SJCRH30 (cell line): ENCODE measurements at places on chromosomes 1 and 21.

DNA sequence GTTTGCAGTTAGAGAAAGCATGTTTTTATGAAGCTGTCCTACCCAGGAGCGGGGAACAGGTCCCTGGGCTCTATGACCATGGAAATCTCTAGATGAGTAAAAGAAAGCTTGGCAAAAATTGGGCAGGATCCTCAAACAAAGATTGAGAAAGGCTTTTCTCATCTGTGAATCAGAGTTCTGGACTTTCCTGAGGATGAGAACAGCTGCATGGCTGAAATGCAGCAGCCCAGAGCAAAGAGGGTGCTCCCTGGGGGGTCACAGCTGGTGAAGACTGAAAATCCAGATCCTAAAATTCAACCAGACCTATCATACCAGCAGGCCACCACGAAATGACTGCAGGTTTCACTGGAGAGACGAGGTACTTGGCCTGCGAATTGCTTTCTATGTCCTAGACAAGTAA is 65.7 kb upstream of the APP start:
- DNase-seq, result peak; percentile 53

GRCh38 chr1:209412036-209412435 is 171.5 kb upstream of the CAMK1G start:
- DNase-seq, result no peak

DNA sequence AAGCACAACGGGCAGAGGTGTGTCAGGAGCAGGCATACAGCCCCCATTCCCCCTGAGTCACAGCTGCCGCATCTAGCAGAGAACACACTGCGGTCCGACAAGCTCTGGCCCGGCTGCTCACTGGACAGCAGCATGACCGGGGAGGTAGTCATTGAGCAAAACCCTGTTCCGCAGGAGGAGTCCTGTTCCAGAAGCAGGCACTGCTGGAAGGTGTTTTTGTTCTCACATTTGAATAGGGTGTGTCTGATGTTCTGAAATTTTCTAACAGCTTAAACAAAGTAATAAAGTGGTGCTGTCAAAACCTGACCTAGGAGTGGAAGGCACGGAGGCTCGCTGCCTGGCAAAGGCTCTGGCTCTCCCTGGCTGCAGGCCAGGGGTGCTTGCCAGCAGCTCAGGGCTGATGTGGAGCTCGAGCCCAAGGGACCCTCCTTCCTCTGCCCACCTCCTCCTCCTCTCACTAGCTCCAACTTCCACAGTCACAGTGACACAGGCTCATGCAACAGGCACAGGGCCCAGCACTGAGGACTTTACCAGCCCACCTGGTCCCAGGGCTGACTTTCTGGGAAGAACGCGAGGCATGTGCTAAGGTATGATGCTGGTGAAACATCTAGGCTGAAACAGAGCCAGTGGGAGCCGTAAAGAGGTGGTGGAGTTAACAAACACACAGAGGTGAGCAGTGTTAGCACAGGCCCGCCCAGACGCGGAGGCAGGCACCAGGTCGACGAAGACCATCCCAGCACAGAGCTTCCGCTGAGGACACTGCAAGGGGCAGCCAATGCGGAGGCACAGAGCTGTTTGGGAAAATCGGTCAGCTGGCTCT is 118.6 kb upstream of the IFFO2 start:
- DNase-seq, result no peak

DNA sequence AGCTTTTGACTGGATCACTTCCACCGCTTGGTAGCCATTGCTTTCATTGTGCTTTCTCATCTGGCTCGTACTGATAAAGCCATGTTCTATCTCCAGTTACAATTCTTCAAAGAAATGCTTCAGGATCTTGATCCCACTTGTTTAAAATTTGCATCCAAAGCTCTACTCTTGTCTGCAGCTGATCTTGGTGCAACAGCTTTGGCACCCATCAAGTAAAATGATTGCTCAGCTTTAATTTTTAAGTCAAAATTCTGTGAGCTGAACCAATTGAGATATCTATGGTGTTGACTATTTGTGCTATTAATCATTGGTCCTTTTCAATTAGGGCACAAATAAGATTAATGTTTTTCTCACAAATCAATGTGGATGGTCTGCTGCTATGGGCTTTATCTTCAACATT is 54.8 kb upstream of the DUSP10 start:
- no peak for DNase-seq

DNA sequence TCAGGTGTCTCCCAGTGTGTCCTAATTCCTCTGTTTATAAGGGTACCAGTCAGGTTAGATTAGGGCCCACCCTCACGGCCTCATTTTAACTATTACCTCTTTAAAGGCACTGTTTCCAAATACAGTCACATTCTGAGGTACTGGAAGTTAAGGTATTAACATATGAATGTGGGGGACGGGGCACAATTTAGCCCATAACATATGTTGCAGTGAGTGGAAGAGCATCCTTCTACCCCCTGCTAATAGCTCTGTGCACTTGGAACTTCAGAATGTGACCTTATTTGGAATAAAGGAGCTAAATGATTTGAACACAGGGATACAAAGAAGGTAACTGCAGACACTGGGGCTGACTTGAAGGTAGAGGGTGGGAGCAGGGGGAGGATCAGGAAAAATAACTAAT is 67.3 kb upstream of the ADGRL2 start:
- DNase-seq, result no peak

- DNase-seq, result no peak
Measured at GRCh38 chr1:54988975-54989374, 8.5 kb downstream of the TMEM61 start.
